Esophagus squamous epithelium (tissue), 5 donors: ENCODE measurements at places on chromosomes 16 and 17.

DNA sequence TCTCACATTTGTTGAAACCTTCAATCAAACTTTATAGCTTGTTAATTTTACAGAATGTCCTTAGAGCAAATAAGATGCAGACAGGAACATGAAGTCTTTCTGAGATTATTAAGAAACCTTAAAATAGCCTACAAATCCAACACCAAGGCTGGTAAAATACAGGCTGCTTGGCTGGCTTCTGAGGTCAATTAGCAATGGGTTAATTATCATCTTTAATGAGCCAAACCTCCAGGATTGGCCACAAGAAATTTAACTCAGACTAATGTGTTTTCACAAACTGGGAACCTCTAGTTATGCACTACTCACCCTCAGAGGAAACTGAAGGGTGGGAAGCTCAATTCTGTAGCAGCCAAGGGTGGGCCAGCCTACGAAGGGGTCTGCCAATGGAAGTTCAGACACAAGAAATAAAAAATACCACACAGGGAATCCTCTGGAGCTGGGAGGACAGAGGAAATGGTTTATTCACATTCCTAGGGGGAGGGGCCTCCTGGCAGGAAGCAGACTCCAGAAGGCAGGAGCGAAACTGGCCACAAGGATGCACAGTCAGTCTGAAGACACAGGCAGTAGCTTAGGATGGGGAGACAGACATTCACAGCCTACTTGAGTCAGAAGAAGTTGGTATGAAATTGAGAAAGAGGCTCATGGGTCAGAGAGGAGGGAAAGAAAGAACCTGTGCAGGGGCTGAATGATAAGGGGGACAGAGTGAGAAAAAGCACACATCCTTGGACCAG lies 36.1 kb downstream of the HIC1 start:
- no peak for DNase-seq

- no peak for DNase-seq
Measured at GRCh38 chr16:85557083-85557970, 55.8 kb upstream of the GSE1 start.

GRCh38 chr16:81755915-81756614 lies 23.0 kb upstream of the PLCG2 start:
- no peak for DNase-seq

DNA sequence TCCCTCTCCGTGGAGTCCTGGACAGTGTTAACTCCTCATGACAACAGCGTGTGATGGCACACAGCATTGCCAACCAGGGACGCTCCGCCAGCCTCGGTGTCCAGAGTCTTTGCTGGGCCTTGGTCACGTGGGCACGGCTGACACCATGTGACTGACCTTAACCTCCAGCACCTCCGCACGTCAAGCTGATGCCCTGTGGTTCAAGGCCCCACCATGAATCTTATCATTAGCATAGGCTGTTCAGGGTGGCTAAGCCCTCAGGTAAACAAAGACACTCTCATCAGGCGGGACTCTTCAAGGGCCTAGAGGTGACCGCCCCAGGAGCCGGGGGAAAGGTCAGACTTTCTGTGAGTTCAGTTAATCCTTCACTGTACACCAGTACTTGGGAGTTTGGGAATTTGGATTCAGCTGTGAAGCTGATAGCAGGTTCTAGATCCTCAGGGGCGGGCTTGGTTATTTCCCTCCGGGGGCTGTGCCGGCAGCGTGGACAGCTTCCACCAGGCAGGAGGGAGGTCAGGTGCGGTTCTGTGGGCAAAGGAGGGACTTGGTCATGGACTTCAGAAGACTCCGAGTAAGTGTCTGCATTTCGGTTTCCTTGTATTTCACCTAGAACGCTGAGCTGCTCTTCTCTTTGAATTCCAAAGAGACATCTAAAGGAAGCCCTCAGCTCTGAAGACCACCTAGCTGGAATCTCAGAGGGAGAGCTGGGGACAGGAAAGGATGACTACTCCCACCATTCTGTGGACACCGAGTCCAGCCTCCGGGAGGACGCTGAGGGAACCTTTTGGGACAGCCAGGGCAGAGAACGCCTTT lies 195.5 kb upstream of the CIBAR2 start:
- DNase-seq, result no peak

DNA sequence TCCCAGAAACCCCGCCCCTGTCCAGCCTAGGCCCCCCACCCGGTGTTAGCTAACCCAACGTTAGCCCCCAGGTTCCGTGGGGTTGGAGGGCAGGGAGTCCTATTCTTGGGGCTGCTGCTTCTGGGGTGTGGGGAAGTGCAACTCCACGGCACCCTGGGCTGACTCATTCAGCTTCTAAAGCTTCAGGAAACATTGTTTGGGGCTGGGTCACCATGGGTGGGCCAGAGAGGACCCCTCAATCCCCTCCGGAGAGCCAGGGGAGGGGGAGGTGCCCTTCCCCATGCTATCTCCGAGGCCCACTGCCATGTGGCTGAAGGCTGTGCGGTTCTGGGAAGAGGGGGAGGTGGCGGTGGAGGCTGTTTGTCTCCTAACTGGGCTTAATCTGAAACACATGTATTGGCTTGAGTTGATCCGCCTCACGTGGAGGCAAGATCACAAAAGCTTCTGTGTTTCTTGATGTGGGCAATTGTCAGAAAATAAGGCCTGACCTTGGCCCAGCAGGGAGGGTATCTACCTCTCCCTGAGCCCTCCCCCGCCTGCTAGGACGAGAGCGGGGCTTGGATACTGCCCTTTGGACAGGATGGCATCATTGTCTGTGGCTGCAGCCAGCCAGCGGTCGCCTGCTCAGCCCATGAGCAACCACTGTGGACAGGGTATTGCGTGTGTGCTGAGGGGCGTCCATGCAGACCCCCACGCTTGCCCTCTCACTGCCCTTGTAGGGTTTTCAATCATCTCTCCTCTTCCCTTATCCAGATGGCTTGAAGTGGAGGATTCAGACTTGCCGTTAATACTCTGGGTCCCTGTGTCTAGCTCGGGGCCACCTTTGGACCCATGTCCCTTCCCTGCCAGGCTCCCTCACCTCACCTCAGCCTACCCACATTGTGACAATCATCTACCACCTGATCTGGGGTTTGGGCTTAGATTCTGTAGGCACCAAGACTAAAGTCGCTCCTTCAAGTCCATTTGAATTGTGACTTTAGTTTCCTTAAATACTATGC lies 1.3 kb downstream of the SERPINF1 start:
- DNase-seq, result no peak

GRCh38 chr17:31488982-31489294 lies 97.5 kb downstream of the RAB11FIP4 start:
- DNase-seq, result no peak

- DNase-seq, result no peak
Measured at GRCh38 chr16:15778204-15778743, 78.6 kb downstream of the MYH11 start.

- no peak for DNase-seq
Measured at GRCh38 chr17:64983708-64984107, 64.4 kb upstream of the LRRC37A3 start.

- no peak for DNase-seq
Measured at GRCh38 chr17:39209317-39210092, 9.4 kb downstream of the RPL19 start.

- DNase-seq, result no peak
Measured at GRCh38 chr17:7284911-7285310, 3.4 kb downstream of the SLC2A4 start.

- DNase-seq, result no peak
Measured at GRCh38 chr16:9159839-9160550, 68.6 kb downstream of the HAPSTR1 start.
